Activated CD4-positive, alpha-beta memory T cell treated with anti-CD3 and anti-CD28 coated beads, Interleukin-2, amount 10 ng/mL, durations not matched to agents 7 days and 5 days (primary cell): ENCODE measurements at places on chromosomes 1 and 21.

DNA sequence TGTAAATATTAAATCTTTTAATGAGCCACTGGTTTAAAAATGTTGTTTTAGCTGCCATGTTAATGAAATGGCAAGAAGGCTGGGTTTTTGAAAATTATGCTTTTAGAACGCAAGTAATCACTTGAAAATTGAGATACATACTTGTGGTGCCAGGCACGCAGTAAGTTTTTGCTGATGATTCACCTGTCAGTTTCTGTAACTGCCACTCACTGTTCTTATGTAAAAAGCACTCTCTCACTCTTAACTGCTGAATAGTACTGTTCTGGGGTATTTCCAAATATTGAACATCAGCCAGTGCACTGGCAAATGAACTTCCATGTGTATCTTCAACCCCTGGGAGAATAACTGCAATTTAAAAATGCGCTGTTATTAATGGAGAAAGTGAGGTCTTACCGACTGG, 17.9 kb downstream of the LGALS8 start:
- DNase-seq = no peak
- no peak overlapping the region for H3K27ac ChIP-seq
- no peaks in the 10 kb centered on the region for H3K27me3 ChIP-seq
- H3K4me1 ChIP-seq = peaks cover 33% of the 10 kb centered on the region

DNA sequence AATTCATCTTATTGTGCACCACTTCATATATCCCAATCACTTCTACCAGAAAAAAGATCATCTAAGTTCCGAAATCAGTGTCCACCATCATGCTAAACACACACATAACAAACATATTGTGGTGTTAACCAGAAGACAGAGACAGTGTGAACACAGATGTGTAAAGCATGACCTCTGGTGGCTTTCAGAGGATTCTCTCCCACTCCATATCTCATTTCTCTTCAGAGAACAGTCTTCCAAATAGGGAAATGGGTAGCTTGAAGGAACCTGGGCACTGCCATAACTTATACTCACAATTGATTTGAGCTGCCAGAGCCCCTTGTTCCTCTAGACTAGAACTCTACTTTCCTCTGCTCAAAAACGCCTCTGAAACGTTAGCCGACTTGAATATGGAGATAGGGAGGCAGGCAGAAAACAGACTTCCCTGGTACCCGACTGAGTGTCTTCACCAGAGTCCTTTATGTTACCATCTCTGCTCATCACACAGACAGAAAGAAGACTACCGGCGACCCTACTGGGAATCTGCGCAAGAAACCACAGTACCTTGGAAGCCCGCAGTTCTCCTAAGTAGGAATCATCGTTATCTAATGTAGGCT, 1.8 kb upstream of the ELAPOR1 start:
- peaks cover 42% of the 10 kb centered on the region for H3K27me3 ChIP-seq
- no peak overlapping the region for H3K27ac ChIP-seq
- peaks cover 37% of the 10 kb centered on the region for H3K4me1 ChIP-seq
- no peaks in the 10 kb centered on the region for H3K36me3 ChIP-seq
- no peak for DNase-seq

GRCh38 chr1:205581321-205581980, 50.4 kb downstream of the ELK4 start:
- H3K27ac ChIP-seq = no peak overlapping the region
- H3K36me3 ChIP-seq = no peaks in the 10 kb centered on the region
- no peaks in the 10 kb centered on the region for H3K4me1 ChIP-seq
- H3K4me3 ChIP-seq = no peak overlapping the region
- DNase-seq = no peak

DNA sequence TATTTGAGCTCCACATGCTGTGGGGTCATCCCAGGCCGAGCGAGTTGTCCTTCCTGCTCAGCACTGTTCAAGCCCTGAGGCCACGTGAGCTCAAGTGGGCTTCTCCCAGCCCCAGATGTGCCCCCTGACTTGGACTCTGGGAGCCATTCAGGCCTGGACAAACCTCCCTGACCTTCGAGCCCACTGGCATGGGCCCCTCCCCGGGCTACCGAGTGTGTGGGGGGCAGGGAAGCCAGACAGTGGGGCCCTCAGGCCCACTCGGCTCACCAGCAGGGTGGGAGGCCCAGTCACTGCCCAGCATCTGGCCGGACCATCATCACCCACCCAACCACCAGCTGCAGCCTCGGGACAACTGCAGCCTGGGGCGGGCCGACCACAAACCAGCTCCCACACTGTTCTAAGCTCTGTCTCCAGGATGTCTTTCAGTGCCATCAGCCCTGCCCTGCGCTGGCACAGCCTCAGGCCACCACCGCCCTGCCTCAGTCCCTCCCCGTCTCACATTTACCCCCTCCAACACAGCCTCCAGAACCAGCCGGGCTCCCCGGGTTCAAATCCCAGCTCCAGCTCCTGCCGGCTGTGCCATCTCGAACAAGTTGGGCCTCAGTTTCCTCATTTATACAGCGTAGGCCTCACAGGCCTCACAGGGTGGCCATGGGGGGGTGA, 20.9 kb upstream of the PLEKHG5 start:
- H3K27me3 ChIP-seq = no peaks in the 10 kb centered on the region
- no peaks in the 10 kb centered on the region for H3K4me1 ChIP-seq
- no peak overlapping the region for H3K27ac ChIP-seq
- no peak overlapping the region for H3K4me3 ChIP-seq

DNA sequence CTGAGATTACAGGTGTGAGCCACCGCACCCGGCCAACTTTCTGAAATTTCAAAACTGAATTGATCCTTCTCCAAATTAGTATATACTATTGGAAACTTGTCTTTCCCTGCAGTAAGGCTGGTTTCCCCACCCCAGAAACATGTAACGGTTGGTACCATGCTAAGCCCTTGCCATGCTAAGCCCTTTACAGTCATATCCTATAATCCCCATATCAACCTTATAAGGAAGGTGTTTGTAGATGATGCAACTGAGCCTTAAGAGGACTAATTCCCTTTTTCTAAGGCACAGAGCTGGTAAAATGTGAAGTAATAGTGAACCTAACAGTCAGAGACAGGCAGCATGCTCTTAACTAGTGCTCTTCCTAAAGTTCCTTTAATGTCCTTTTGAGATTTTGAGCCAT, 413.7 kb downstream of the DISC1 start:
- H3K27me3 ChIP-seq = no peaks in the 10 kb centered on the region
- H3K36me3 ChIP-seq = no peaks in the 10 kb centered on the region
- no peaks in the 10 kb centered on the region for H3K4me1 ChIP-seq
- no peak overlapping the region for H3K4me3 ChIP-seq
- H3K27ac ChIP-seq = no peak overlapping the region
- no peak for DNase-seq
